ENCODE measurements at places on chromosomes 1 and 21.
A peak's percentile ranks its signal among the peaks of the same experiment; 100 is the strongest.

DNA sequence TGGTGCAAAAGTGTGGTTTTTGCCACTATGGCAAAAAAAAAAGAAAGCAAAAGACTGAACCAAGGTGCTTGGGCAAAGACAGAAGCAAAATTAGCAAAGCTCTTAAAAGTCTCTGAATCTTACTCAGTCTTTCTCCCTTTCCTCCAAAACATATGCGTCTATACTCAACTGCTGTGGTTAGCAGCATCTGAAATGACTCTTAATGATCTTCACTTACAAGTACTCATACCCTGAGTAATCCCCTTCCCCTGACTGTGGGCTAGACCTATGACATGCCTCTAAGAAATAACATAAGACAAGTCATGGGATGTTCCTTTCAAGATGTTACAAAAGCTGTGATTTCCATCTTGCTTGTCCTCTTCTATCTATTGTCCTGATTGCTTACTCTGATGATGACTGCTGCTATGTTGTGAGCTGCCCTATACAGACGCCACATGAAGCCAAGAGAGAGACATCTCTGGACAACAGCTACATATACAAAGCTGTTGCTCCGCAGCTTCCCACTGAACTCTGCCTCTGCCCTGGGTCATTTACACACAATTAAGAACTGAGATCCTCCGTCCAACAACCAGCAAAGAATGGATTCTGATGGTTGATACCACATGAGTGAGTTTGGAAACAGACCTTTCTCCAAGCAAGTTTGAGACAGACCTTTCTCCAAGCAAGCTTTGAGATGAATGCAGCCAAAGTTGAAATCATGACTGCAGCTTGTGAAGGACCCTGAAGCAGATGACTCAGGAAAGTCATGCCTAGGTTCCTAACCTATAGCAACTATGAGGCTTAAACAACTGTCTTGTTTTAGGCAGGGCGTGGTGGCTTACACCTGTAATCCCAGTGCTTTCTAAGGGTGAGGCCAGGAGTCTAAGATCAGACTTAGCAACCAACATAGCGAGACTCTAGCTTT lies 55.2 kb downstream of the PUM1 start:
- peak; percentile 62 for DNase-seq

DNA sequence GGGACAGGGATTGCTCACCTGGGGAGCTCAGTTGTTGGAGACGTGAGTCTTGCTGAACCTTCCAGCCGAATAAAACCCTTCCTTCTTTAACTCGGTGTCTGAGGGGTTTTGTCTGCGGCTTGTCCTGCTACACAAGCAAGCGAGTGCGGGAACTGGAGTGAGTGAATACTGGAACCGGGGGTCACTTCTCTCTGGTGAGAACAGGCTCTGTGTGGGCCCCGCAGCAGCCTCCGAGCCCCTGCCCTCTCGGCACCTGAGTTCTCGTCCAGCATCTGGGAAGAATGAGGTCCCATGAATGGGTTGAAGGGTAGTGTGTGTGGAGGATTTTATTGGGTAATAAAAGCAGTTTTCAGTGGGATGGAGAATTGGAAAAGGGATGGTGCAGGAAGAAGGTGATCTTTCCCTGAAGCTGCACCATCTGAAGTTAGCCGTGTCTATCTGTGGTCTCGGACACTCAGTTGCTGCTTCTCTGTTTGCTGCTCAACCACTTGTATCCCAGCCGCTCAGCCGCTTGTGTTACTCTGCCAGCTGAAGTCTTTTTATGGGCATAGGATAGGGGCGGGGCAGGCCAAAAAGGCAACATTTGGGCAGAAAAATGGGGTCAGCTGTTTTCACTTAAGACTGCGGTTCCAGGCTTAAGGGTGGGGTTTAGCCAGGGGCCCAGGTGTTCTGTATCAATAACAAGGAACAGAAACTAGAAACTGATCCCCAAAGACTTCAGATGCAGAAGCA lies 450.6 kb upstream of the CAMK1G start:
- DNase-seq: no peak

GRCh38 chr1:75725266-75725665 lies 757 bp downstream of the ACADM start:
- peak; percentile 5 for DNase-seq

DNA sequence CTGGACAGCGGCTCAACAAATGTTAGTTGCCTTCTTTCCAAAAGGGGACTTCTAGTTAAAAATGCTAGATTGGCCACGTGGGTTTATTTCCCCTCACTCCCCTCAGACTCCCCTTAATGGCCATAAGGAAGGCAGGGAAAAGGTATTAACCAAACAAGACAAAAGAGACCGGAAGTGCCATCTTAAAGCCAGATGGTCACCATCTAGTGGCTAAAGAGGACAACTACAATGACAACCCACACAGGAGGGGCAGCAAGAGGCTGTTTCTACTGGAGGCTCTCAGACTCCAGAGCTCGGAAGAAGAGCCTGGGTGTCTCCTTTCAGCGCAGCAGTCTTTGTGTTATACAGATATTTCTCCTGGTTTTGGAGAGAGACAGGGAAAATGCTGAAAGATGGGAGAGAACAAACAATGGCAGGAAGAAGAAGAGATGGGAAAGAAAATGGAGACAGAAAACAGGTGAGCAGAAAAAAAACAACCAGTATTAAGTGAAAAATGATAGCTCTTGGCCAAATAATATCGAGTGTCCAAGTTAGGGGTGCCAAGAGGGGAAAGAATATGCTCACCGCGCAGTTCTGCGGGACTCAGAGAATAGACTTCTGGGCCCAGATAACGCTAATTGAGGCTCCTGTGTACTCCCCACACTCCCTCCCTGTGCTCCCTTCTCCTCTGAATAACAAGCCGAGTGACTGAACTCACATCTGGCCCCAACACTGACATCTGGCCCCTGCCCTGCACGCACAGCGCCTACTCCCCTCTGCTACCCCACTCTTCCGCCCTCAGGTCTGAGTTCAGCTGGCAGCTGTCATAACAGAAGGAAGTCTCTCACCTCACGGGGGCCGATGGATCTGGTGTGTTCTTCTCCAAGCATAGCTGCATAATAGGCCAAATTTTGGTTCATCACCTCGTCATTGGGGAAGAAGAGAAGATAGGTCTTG lies 9.6 kb downstream of the P3H1 start:
- peak; percentile 70 for DNase-seq

- DNase-seq: no peak
Measured at GRCh38 chr1:36166136-36166535, 10.2 kb downstream of the MAP7D1 start.

GRCh38 chr1:35443768-35444518 lies 113.3 kb downstream of the KIAA0319L start:
- DNase-seq: no peak

DNA sequence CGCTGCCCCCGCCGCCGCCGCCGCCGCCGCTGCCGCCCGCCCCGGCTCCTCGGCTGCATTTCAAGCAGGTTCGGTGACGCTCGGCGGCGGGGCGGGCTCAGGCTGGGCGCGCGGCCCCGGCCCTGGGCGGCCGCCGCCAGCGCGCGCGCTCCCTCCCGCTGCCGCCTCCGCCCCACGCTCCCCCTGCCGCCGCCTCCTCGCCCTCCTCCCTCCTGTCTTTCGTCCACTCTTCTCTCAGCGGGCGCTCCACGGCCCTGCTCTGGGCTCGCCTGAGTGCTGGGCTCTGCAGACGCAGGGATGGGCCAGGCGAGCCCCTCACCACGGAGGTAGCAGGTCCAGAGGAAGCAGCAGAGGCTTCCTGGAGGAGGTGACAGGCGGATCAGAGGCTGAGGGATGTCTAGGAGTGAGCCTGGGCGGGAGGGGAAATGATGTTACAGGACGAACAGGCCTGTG lies at the start of gene LRP8:
Gene LRP8, minus strand, starts transcription at position 62 of the 453 bp plus-strand sequence. CDS start 158 bp downstream, outside the sequence.
- peak; percentile 65 for DNase-seq

GRCh38 chr1:179121159-179121938 lies 39.5 kb downstream of the TOR3A start:
- peak; percentile 72 for DNase-seq

GRCh38 chr1:14755518-14756252 lies 157.2 kb downstream of the KAZN start:
- DNase-seq: peak; percentile 68

- peak; percentile 9 for DNase-seq
Measured at GRCh38 chr1:173827611-173828010, 2.9 kb upstream of the CENPL start.

DNA sequence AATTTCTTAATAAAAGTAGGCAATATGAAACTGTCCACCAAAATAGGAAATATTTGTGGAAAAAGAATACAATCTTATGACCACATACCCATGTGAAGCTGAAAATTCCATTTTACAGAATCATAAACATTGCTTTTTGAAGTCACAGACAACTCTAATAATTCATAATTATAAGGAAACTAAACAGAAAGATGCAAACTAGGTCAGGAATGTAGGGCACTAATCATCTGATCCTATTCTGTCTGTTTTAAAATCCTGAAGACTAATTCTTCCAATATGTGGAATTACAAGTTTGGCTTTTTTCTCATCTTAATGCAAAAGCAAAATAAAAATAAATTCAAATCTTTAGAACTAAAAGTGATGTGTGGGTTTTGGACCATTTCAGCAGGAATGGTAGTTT lies 528.6 kb downstream of the LTN1 start:
- no peak for DNase-seq

- peak; percentile 80 for DNase-seq
Measured at GRCh38 chr1:42529724-42530181, 66.7 kb downstream of the CCDC30 start.

GRCh38 chr1:92410706-92411105 lies 76.0 kb downstream of the GFI1 start:
- no peak for DNase-seq

GRCh38 chr1:115647507-115647906 lies 5.7 kb downstream of the VANGL1 start:
- no peak for DNase-seq

GRCh38 chr1:148355976-148356375 lies 127.1 kb downstream of the PPIAL4G start:
- DNase-seq: no peak

DNA sequence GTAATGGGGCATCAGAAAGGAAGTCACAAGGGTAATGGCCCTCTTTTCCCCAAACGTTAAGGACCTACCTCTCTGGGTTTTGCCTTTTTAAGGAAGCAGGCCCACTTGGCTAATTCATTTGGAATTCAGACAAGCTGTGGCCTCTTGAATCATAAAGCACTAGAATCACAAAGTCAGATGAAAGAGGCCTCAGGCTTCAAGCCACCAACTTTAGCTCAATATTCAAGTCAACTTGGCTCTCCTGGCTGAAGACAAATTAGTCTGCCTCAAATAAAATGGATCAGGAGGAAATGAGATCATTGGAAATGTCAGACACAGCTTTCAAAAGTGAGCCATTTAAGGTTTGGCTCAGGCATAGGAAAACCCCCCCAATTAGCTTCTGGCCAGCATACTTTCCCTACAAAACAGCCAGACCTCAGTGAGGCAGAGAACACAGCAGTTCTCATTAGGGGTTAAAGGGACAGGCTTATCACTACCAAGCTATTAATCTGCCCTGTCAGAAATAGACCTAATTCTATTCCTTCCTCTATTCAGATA lies 34.3 kb downstream of the SLC35D1 start:
- peak; percentile 96 for DNase-seq

GRCh38 chr1:203046984-203047630 lies 20.8 kb downstream of the PPFIA4 start:
- DNase-seq: peak; percentile 83

DNA sequence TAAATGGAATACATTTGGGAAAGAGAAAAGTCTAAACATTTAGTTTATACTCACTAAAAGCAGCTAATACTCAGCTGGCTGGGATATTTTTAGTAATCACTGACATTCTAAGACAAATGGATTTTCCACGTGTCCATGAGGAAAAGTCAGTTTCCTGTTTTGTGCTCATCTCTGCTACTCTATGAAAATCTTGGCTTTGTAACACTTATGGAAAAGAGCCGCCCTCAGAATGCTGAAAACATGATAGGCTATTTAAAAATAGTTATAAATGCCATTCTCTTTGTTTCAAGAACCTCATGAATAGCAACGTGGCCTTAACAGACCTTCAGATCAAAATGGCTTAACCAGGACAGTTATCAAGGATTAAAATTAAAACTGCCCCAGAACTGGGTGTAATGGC lies 29.9 kb downstream of the MRAP start:
- DNase-seq: peak; percentile 36

- no peak for DNase-seq
Measured at GRCh38 chr1:11339346-11340232, 66.6 kb downstream of the UBIAD1 start.

DNA sequence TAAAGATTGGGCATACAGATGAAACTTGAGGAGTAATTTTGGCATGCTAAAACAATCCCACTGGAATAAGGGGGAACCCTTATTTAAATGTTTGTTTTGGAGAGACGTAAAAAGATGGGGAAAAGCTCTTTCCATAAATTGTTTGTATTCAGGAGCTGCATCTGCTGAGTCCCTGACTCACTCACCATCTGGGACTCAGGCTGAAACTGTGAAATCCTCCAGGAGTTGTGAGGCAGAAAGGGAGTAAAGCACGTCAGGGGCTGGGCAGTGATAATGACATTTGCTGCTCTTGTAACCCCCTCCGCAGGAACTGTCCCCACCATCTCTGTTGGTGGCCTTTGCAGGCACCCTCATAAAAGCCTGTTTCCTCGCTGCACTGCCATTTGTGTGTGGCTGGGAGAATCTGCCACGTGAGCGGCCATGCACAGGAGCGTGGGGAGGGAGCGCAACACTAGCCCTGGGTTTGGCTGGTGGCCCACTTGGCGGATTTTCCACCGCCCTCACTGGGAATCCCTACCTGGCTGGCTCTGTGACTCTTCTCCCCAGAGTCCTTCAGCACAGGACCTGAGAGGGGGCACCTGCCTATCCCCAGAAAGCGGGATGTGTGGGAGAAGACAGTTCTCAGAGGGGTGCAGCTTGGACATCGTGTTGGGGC lies 45.3 kb downstream of the ZSCAN20 start:
- DNase-seq: no peak

- DNase-seq: no peak
Measured at GRCh38 chr1:89831462-89832120, 10.8 kb downstream of the LRRC8D start.

DNA sequence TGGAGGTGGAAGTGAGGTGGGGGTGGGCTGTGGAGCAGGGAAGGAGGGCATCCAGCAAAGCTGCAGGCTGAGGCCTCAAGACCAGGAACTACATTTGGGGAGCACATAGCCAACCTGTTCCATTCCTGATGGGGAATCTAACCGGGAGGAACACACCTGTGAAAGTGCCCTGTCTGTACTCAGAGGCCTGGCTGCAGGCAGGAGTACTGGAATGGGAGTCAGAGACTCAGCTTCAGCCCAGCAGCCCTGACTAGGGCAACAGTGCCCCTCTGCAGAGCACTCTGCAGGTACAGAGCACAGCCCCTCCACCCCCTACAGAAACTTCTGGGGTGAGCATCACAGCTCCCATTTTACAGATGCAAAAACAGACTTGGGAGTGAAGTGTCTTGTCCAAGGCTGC lies 126.4 kb downstream of the DMRTB1 start:
- no peak for DNase-seq

DNA sequence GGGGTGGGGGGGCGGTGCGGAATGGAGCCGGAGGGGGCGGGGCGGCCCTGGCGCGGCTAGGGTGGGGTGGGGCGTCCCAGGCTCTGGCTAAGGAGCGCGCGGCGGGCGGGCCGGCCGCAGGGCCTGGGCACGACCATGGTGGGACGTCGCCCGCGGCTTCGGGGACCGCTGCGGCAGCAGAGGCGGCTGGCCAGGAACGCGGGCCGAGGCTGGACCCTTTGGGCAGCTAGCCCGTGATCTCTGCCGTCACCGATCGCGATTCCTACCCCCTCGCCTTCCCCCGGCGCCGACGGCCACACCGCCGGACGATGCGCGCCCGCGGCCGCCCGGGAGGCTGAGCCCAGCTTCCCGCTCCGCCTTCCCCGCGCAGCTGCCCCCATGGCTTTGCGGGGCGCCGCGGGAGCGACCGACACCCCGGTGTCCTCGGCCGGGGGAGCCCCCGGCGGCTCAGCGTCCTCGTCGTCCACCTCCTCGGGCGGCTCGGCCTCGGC lies at the start of gene MAP3K21:
Gene MAP3K21, plus strand, starts transcription at position 74 of the 491 bp plus-strand sequence. Its CDS starts 305 bp downstream, at position 379.
- DNase-seq: no peak
